HepG2 (cell line): ENCODE measurements at places on chromosomes 7 and 10.

- DNase-seq: no peak
Observed at GRCh38 chr7:128189231-128189930, 51.7 kb upstream of the LEP start.

DNA sequence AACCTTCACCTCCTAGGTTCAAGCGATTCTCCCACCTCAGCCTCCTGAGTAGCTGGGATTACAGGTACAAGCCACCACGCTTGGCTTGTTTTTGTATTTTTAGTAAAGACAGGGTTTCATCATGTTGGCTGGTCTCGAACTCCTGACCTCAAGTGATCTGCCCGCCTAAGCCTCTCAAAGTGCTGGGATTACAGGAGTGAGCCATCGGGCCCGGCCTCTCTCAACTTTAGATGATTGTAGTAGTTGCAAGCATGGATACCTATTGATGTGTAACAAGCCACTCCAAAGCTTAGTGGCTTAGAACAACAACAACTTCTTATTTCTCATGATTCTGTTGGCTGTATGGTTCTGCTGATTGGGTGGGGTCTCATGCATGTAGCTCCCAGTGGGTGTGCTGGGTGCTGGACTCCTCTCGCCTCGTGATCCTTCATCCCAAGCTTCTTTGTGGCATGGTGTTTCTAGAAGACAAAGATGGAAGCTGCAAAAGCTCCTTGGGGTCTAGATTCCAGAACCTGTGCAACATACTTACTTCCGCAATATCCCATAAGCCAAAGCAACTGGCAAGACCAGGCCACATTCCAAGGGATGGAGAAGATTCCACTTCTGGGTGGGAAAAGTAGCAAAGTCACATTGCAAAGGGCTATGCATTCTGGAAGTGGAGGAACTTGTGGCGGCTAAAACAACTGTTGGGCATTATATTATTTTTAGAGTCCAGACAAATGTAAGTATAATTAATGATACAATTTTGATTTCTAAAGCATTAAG, 37.9 kb downstream of the SKIDA1 start:
- no peak for DNase-seq

- DNase-seq: no peak
Observed at GRCh38 chr7:30963842-30964241, at the start of gene GHRHR. TSS of gene GHRHR (plus strand) at chr7:30963953. CDS start at chr7:30964069, 116 bp downstream.

DNA sequence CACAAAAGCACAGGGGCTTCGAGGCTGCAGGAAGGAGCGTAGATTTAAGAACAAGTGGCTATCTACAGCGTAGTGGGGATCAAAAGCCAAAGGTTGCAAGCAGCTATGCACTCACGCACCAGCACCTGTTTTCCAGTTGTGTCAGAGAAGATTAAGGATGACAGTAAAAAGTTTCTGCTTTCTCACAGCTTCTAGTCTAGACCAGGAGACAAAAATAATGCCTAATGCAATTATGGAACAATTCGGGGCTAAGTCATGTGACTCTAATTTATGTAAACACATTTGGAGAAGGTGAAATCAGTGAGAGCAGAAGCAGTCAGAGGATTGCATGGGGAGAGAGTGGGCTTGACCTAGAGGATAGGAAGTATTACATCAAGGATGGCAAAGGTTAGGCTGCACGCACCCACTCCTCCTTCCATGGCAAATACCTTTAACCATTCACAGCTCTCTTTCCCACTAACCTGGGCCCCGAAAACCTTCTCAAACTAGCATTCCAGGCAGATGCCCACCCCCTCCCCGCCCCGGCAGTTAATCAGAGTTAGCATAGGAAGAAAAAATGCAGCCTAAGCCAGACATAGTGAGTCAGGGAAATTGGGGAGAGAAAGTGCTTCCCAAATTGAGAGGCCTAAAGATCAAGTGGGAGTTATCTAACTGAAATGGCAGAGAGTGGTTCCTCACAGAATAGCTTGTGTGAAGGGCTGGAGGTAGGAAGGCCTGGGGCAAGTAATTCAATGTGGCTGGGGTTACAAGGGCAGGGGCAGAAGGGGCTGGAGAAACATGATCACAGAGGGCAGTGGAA, 48.2 kb upstream of the GPAM start:
- no peak for DNase-seq

GRCh38 chr10:60942788-60943315, 1.1 kb downstream of the RHOBTB1 start:
- DNase-seq: no peak

GRCh38 chr7:46290374-46291049, 369.4 kb upstream of the IGFBP3 start:
- DNase-seq: no peak

DNA sequence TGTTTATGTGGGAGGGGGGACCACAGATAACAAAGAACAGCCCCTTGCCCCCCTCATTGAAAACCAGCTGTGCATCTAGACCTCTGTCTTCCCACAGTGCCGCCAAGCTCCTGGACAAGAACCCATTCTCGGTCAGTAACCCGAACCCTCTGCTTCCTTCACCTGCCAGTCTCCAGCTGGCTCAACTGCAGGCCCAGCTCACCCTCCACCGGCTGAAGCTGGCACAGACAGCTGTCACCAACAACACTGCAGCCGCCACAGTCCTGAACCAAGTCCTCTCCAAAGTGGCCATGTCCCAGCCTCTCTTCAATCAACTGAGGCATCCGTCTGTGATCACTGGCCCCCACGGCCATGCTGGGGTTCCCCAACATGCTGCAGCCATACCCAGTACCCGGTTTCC, 91.0 kb upstream of the PDCD4 start:
- DNase-seq: no peak

- no peak for DNase-seq
Observed at GRCh38 chr10:71241830-71242621, 29.7 kb downstream of the UNC5B start.

DNA sequence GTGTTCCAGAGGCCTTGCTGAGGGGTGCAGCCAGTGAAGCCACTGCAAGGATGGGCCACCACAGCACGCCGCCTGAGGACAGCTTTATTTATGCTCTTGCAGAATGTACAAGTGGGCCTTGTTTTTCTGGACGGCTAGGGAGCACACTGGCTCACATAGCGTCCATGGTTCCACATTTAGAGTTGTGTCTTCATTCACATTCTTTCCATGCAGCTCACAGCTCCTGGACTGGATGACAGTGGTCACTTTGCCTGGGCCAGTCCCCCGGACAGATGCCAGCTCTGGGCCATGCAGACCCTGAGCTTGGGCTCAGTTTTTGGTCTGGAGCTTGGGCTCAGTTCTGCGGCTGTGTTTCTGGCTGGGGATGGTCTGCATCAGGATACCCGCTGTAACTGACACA, 2.6 kb upstream of the C10orf71 start:
- no peak for DNase-seq

- no peak for DNase-seq
Observed at GRCh38 chr7:20521243-20521642, 94.2 kb upstream of the ABCB5 start.

DNA sequence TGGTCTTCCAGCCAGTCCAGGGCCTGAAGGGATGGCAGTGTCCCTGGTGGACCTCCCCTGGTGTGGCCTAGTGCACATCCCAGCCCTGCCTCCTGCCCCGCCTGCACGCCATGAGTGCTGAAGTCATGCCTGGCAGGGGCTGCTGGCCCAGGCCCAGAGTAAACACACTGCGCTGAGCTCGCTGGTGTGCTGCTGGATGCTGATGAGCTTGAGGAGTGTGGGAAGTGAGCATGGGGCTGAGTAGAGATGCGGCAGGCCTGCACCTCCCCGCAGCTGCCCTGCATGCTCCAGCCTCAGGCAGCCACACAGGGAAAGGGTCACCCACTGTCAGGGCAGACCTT, 43.2 kb downstream of the HTRA1 start:
- no peak for DNase-seq

GRCh38 chr7:128201690-128202085, 39.4 kb upstream of the LEP start:
- no peak for DNase-seq

DNA sequence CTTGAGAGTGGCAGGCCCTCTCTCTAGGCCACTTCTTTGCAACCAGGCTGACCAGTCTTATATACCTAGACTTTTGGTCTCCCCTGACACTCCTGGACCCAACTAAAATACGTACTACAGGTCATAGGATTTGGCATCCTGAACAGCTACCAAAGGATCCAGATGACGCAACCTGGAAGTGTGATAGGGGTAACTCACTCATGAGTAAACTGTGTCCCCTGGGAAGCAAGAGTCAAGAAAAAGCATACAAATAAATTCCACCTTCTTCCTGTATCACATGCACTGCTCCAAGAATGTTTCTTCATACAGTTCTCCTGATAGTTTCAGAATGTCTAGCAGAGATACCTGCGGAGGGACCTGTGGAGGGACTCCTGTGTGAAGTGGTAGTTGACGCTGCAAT, 172.3 kb downstream of the MDFIC start:
- no peak for DNase-seq

DNA sequence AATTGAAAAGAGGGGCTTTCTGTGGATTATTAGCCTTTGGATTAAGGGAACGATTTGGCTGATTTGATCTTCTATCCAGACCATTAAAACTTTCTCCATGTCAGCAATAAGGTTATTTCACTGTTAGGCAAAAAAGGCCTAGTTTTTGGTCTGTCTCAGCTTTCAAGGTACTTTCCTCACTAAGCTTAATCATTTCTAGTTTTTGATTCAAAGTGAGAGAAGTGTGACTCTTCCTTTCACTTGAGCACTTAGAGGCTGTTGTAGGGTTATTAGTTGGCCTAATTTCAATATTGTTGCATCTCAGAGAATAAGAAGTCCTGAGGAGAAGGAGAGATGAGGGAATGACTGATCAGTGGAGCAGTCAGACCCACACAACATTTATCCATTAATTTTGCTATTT, 596.0 kb upstream of the TPK1 start:
- no peak for DNase-seq

- no peak for DNase-seq
Observed at GRCh38 chr7:84847038-84847437, 339.8 kb downstream of the SEMA3D start.

- DNase-seq: no peak
Observed at GRCh38 chr7:57245206-57245605, 113.0 kb upstream of the ZNF479 start.

- DNase-seq: no peak
Observed at GRCh38 chr10:83990126-83990525, 149.2 kb upstream of the GHITM start.

GRCh38 chr7:106126170-106126938, 14.2 kb upstream of the SYPL1 start:
- no peak for DNase-seq

DNA sequence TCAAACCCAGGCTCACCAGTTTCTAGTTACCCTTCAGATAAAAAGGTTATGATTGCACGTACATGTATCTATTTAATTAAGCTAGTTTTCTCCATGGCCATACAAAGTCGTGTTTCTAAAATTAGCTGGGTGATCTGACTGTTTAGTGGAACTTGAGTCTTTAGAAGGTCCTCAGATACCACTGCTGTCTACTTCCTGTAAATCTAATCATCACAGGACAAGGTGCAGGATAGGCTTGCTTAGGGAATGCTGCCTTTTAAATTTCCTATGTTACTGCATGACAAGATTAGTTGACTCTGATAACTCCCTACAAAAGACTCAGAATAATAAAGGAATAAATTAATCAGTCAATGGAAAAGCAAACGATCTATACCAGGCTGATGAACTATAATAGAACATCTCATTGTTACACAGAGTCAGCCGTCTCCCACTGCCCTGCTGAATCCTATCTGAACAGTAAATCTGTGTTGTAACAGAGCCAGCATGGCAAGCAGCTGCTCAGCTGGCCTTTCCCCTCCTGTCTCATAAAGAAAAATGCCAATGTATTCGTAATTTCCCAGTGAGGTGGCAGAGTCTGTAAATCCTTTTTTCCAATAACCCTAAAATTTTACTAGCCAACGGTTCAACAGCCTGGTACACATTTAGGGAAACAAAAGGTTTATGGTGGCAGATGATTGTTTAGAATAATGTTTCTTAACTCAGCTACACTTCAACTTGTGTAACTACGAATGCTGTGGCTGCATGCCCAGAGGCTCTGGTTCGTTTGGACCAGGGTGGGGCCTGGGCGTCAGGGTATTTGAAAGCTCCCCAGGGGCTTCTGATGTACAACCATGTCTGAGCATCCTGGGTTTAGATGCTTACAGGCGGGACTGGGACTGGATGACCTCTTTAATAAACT, 318.0 kb downstream of the PAXIP1 start:
- DNase-seq: no peak

DNA sequence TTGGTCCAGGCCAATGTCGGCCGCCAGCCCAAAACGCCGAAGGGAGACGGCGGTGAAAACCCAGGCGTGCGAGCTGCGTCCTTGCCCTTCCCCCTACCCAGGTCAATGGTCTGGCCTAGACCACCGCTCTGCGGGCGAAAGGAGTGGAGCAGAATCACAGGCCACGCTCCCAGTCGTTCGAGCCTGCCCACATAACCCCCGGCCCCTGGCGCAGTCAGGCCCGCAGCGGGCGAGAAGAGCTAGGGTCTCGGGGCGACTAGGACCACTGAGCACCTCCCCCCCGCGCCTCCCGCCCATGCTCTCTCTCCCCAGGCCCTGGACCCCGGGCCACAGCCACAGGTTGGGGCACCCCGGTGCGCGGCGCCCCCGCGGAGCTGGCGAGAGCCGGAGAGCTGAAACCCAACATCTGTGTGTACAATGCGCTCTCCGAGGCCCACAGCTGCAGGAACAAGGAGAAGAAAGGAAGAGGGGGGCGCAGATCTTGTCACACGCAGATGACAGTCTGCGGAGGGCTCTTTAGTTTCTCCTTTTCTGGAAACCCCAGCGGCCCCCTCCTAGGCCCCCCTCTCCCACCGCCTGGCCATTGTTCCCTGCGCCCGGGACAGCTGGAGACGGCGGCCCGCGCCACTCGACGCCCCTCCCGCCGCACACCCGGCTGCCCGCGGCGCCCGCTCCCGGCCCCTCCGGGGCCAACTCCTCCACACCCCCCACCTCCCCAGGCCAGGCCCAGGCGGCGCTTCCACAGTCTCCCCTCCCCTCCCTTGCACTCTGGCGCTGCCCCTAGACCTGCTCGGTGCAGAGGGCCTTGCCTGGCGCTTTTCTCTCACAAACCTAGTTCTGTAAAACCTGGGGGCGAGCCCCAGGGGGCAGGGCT, 355.0 kb downstream of the DNAJB6 start:
- DNase-seq: no peak

GRCh38 chr7:20201380-20201779, 15.8 kb downstream of the MACC1 start:
- DNase-seq: no peak

DNA sequence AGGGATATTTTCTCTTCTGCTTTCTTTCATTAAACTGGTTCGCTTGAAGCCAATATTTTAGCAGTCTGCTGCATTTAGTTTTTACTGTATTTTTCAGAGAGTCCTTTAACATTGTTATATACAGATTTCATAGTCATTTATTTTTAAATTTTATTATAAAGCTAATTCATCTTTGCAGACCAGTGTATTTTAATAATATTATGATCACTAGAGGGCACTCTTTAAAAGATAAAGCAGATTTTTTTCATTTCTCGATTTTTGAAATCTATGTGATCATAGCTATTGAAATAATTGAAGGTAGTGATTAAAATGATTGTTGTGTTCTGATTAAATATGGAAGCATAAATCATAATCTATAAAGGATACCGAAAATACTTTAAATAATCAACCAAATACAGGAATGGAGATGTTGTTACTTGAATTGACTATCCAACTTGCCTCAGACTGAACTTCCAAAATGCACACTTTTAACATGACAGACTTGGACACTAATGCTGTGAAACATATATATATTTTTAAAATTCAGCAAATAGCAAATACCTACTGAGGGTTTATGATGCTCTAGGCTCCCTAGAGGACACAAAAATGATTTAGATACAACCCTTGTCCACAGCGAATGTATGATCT, 35.2 kb downstream of the ST7 start:
- DNase-seq: no peak
